ENCODE measurements at places on chromosomes 2 and 18.

GRCh38 chr2:182558564-182558963, 131.7 kb upstream of the PDE1A start:
- DNase-seq, result no peak

DNA sequence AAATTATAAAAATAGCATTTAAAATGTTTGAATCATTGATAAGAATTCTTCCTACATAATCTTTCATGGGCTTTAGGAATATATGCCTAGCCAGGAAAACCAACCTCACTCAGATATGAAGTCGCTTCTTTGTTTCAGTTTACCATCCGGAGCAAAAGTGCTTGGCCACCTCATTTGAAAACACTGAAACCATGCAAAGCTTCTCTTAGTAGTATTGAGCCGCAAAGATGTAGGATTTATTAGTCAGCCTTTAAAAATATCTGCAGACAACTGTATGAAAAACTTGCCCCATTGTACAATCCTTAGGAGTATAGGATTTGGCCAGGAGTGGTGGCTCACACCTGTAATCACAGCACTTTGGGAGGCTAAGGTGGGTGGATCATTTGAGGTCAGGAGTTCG, 24.3 kb upstream of the GPD2 start:
- DNase-seq, result no peak

GRCh38 chr18:61955644-61956043, 62.8 kb upstream of the RNF152 start:
- no peak for DNase-seq

GRCh38 chr18:61900504-61901281, 7.9 kb upstream of the RNF152 start:
- no peak for DNase-seq

GRCh38 chr2:46002947-46003346, 294.3 kb upstream of the EPAS1 start:
- DNase-seq, result no peak

GRCh38 chr2:72926368-72926767, 9.0 kb downstream of the EMX1 start:
- DNase-seq, result no peak

GRCh38 chr2:149430743-149431736, 100.7 kb downstream of the LYPD6 start:
- DNase-seq, result no peak

DNA sequence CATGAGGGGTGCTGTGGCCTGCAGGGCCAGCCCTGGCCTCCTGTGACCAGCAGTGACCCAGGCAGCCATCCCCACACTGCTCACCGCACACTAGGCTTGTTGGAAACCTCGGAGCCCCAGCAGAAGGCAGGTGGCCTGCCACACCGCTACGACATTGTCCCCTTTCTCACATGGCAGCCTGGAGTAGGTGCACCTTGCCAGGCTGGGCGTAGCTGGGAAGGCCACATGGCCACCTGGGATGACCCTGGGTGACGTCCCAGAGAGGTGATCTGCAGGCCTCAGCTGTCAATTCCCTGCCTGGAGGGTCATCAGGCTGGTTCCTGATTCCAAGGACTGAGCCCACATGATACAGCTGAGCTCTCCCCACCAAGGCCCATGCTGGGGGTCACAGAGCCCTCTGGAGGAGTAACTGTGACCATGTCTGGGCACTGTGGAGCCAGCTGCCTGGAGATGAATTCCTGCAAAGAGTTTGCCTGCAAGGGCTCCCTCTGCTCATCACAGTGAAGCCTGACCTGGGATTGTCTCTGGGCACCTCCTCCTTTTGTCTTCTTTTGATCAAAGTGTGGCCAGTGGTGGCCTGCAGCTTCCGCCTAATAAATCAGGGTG, 119.6 kb upstream of the OTOS start:
- peak; percentile 48 for DNase-seq

DNA sequence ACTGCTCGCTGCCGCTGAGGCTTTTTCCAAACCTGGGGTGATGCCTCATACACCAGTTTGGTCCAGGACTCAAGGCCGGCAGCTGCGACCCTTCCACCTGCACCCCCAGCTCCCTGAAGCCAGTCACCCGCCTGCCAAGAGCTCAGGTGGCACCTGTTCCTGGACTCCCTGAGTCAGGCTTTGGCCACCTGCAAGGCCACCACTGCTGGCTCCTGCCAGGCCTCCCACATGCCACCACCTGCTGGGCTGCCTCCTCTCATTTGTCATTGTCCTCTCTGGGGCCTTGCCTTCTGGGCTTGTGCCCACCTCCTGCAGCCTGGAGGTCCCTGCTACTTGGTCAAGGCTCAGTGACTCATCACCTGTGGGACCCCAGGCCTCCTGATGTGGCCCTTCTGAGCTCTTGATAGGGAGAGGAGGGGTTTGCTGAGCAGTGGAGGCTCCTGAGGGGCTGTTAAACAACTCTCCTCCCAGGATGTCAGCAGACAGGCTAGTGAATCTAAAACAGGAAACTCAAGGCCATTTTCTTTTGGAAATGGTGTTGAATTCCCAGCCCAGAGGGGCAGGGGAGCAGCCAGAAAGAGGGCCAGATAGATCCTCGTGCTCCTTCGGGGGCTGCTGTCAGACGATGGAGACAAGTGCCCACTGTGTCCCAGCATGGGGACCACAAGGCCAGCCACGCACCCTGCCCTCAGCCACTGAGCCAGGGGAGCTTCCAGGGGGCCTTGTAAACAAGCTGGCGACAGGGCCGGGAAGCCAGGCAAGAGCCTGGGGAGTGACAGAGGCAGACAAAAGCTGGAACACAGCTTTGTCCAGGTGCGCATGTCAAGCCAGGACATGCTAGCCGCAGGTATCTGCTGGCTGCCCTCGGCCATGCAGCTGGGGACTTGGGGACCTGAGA, 416.8 kb downstream of the LRATD1 start:
- no peak for DNase-seq

GRCh38 chr2:22907330-22907729, 477.6 kb upstream of the KLHL29 start:
- DNase-seq, result no peak

DNA sequence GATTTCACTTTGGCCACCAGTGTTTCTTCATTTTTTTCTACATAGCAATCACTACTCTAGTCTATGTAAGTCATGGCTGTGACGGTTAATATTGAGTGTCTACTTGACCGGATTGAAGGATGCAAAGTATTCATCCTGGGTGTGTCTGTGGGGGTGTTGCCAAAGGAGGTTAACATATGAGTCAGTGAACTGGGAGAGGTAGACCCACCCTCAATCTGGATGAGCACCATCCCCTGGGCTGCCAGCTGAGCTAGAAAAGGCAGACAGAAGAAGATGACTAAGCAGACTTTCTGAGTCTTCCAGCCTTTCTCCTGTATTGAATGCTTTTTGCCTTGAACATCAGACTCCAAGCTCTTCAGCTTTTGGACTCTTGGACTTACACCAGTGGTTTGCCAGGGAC, 265.0 kb upstream of the SLC8A1 start:
- peak; percentile 51 for DNase-seq

DNA sequence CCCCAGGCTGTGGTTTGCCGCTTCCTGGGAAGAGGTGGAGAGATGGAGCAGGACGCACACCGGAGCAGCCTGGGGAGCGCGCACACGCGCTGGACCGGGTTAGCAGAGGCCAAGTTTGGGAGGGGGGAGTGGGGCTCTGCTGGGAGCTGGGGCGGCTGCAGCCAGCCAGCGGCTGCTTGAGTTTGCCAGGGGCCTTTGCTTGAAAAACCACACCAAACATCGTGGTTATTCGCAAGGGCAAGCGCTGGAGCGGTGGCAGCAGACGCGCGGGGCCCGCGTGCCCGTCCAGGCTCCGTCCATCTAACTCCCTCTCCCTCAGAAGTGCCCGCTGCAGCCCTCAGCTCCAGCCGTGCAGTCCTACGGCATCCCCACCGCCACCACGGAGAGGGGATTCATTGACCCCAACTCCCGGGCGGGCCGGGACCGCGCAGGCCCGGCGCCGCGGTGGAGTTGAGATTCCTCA, 4.6 kb downstream of the PTGR3 start:
- no peak for DNase-seq

GRCh38 chr18:62919109-62919838, 203.9 kb downstream of the PHLPP1 start:
- DNase-seq, result no peak

DNA sequence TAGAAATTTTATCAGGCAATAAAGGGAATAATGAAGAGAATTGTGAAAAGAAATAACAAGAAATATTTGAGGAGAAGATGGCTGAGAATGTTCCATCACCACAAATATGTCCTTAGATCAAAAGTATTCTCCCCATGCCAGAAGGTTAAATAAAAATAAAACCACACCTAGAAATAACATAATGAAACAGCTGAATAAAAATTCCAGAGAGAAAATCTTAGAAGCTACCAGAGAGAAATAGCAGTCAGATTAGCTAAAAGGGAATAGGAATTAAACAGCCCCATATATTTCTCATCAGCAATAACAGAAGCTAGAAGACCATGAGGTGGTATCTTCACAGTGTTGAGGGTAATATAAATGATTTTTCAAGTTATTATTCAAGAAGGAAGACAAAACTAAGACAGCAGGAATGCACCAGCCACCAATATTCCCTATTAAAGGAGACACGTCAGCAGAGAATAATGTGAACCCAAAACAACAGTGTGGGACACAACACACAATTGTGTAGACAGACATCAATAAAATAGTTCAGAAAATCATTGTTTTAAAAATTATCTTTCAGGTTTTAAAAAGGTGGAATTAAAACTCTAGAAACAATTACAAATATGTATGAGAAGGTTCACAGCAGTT, 82.0 kb upstream of the NEDD4L start:
- no peak for DNase-seq

- DNase-seq, result no peak
These were observed 220.9 kb upstream of the REV1 start for GRCh38 chr2:99710721-99711120.

DNA sequence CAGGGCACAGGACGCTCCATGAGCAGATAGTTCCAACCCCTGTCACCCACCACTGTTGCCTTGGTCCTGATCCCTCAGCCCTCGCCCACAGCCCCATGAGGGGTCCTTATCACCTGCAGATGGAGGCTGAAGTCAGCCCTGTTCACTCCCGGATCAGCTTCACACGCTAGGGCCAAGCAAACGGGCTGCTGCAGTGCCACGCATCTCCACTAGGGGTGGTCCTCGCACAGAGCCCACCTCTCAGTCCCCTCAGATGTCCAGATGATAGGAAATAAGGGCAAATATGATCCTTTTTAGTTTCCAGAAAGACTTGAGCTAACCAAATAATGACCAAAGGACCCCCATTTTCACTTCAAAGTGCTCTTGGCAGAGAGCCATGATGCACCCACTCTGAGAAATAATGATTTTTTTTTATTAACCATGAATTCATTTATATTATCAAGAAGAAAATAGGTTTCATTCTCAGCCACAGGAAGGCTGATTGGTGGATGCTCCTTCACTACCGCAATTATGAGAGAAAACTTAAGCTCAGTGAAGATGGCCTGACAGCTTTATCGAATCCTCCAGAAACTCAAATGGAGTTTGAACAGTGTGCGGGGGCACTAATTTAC, 71.9 kb upstream of the KLHL29 start:
- no peak for DNase-seq

- no peak for DNase-seq
These were observed 27.2 kb upstream of the LPIN2 start for GRCh38 chr18:3040173-3040572.

- DNase-seq, result peak; percentile 65
These were observed 885 bp upstream of the DSEL start for GRCh38 chr18:67517444-67517765.

DNA sequence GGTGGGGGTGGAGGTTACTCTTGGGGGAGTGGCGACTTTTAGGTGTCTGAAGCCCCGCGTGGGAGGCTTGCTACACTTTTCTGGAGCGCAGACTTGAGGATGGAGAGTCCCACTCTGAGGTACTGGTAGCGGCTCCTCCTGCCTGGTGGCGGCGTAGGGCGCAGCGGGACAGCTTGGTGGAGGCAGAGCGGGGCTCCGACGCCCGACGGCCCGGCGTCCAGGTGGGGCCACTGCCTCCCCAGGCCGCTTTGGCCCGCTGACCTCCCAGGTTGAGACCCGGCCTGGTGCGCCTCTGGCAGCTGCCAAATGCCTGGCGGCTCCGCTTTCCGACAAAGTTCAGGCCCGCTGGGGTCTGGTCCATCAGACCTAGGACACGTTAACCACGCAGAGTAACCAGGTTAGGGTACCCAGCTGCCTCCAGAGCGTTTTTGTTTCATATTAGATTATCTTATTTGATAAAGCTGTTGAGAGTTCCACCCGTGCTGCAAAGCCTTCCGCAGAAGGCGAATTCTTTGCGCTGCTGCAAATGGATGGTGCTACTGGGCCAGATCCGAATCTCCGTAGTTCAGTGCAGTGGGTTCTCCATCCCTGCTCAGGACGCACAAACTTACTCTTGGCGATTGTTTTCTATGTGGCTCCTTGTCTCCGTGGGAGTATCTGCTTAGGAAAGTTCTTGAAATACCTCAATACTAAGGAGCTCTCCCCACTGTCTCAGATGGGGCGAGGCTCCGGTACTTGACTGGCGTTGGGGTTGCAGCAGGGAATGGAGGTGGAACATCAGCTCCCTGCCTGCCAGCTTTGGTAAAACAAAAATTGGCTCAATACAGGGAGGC, 405.9 kb downstream of the XIRP2 start:
- DNase-seq, result peak; percentile 76

GRCh38 chr2:11630855-11631254, 39.1 kb downstream of the NTSR2 start:
- no peak for DNase-seq

GRCh38 chr2:191976436-191976835, 129.5 kb upstream of the CAVIN2 start:
- no peak for DNase-seq

DNA sequence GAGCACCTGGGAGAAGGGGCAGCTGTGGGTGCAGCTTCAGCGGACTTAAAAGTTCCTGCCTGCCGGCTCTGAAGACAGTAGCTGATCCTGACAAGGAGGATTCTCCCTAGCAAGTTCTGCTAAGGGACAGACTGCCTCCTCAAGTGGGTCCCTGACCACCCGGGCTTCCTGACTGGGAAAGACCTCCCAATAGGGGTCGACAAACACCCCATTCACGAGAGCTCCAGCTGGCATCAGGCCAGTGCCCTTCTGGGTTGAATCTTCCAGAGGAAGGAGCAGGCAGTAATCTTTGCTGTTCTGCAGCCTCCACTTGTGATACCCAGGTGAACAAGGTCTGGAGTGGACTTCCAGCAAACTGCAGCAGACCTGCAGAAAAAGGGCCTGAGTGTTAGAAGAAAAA, 632.9 kb downstream of the CCDC85A start:
- DNase-seq, result no peak

- no peak for DNase-seq
These were observed 219.0 kb downstream of the MYO3B start for GRCh38 chr2:170396799-170397459.

GRCh38 chr2:230000118-230000841, 68.4 kb downstream of the SLC16A14 start:
- no peak for DNase-seq

GRCh38 chr2:124025171-124025580, at the start of gene CNTNAP5:
CNTNAP5 (plus strand) TSS chr2:124025287; CDS start chr2:124025651, 364 bp downstream.
- DNase-seq, result peak; percentile 81

GRCh38 chr2:215427585-215427984, 8.3 kb downstream of the FN1 start:
- no peak for DNase-seq
